ENCODE measurements at places on chromosomes 2 and 18.
A peak's percentile ranks its signal among the peaks of the same experiment; 100 is the strongest.

- DNase-seq: no peak
Measured at GRCh38 chr2:6370753-6371551, 494.8 kb downstream of the CMPK2 start.

- no peak for DNase-seq
Measured at GRCh38 chr2:127818794-127819425, 7.9 kb upstream of the WDR33 start.

DNA sequence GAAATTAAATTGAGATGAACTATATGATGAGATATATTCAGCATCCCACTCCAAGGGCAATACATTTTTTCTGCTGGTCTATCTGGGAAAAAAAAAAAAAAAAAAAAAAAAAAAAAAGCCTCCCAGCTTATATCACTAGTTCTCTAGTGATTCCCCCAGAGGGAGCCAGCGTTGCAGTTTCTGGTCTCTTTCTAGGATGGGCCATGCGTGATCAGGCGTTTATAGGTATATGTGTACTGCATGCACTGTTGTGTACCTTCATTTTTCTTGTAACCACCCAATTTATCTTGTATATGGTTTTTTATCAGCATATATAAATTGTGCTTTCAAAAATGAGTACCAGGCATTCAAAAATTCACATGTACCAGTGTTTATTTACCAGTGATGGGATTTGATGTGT lies 35.1 kb downstream of the DCDC2C start:
- no peak for DNase-seq

GRCh38 chr2:105518897-105519296 lies 120.0 kb upstream of the FHL2 start:
- no peak for DNase-seq

- no peak for DNase-seq
Measured at GRCh38 chr2:3174626-3175567, 202.7 kb downstream of the EIPR1 start.

GRCh38 chr2:171404261-171404660 lies 29.5 kb downstream of the METTL8 start:
- no peak for DNase-seq

GRCh38 chr2:160932960-160933359 lies 227.3 kb upstream of the TANK start:
- DNase-seq: no peak

- no peak for DNase-seq
Measured at GRCh38 chr2:62145478-62146100, 50.3 kb upstream of the B3GNT2 start.

- no peak for DNase-seq
Measured at GRCh38 chr18:37783771-37784170, 218.2 kb upstream of the CELF4 start.

GRCh38 chr2:183935005-183935404 lies 663.3 kb upstream of the ZNF804A start:
- DNase-seq: no peak

- DNase-seq: peak; percentile 47
Measured at GRCh38 chr2:231482806-231483391, 18.6 kb upstream of the NCL start.

DNA sequence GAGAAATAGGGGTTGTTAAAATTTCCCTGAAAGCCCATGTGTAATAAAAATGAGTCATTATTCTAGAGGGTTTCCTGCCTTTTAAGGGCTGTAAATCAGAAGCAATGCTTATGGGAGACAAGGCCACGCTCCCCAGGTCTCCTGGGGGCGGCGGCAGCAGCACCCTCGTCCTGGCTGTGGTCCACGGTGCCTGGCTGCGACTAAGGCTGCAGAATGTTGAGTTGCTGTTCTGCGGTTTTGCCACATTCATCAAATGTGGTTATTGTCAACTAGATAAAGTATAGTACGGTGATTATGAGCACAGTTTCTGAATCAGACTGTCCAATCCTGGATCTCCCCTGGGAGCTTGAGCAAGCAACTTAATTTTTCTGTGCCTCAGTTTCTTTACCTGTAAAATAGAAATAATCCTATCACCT lies 11.9 kb upstream of the AGFG1 start:
- peak; percentile 33 for DNase-seq

- DNase-seq: no peak
Measured at GRCh38 chr2:27720004-27720551, 51.4 kb upstream of the MRPL33 start.

- no peak for DNase-seq
Measured at GRCh38 chr2:68907232-68907919, 36.2 kb upstream of the BMP10 start.

GRCh38 chr18:54530285-54530684 lies 60.8 kb upstream of the DYNAP start:
- DNase-seq: no peak

GRCh38 chr2:27049422-27050280 lies 1.8 kb upstream of the AGBL5 start:
- peak; percentile 47 for DNase-seq

- DNase-seq: no peak
Measured at GRCh38 chr2:74198023-74198460, 373 bp upstream of the MTHFD2 start.

- DNase-seq: no peak
Measured at GRCh38 chr2:14944562-14945346, 312.2 kb downstream of the LRATD1 start.

DNA sequence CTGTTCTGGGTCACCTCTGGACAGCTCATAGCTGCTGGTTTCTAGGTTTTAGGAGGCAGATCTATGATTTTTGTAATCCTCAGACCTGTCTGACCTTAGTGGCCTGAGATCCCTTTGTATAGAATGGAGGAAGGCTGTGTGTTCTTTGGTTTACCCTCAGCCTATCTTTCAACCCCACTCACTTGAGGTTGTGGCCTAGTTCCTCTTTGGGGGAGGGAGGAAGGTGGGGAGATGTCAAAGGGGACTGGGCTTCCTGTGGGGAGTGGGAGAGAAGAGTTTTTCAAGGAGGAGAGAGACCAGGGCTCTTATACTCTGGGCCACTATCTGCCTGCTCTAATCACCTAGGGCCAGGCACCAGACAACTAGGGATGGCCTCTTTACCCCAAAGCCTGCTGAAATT lies 28.5 kb downstream of the SEMA4F start:
- DNase-seq: no peak

DNA sequence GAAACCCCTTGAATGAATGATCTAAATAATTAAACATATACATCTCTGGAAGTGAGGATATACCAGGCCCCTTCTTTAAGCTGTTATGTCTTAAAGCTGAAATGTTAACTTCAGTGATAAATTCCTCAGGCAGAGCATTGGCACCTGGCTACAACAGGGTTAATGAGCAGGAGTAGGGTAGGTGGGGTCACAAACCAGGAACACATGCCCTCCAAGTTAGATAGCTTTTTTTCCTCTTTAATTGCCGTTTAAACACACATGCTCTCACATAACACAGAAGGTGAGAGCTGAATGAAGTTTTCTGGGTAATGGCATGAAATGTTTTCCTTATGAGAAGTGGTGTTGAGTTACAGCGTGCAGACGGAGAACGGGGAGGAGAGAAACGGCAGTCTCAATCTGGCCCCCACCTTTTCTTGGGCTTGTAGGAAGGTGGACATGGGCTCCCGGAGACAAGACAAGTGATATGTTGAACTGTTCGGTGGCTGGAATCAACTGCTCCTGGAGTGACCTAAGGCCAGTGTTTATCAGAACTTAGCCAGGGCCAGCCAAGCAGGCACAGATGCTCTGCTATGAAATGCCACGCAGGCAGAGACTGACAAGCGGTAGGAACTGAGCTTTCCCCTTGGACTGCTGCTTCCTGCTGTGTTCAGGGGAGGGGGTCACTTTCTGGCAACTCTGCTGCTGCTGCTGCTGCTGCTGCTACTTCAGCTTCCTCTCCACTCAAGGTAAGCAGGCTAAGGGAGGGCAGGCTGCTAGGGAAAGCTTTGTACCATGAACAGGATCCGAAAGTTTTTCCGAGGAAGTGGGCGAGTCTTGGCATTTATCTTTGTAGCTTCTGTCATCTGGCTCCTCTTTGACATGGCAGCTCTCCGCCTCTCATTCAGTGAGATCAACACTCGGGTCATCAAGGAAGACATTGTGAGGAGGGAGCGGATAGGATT lies at the start of gene GALNT5:
Gene GALNT5 (plus strand): TSS at position 394 of the 941 bp plus-strand sequence. CDS start 378 bp downstream, at position 772.
- no peak for DNase-seq

DNA sequence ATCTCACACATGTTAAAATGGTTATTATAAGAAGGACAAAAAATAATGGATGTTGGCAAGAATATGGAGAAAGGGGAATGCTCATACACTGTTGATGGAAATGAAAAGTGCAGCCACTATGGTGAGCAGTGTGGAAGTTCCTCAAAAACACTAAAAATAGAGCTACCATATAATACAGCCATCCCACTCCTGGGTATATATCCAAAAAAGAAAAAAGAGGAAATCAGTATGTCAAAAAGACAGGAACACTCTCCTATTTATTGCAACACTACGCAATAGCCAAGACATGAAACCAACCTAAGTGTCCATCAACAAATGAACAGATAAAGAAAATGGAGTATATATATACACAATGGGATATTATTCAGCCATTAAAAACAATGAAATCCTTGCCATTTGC lies 642.6 kb downstream of the RNF144A start:
- DNase-seq: no peak

GRCh38 chr2:54613794-54614257 lies 109.6 kb upstream of the EML6 start:
- DNase-seq: no peak

GRCh38 chr2:203808046-203808750 lies 59.4 kb upstream of the CTLA4 start:
- DNase-seq: no peak

DNA sequence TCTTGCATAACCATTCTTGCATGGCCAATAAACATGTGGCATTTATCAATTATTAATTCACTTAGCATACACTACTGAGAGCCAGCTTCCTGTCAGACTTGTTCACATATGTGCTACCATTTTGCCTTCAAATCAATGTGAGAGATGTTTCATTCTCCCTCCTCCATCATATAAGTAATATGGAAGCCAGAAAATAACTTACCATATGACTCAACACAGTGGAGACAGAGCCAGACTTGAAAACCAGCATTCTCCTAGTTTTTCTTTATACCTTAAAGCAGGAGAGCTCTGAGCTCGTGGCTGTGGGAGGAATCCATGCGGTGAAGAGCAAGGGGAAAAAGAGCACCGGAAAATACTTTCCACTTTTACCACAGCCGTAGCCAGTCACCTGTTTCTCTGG lies 215.0 kb upstream of the LRATD1 start:
- no peak for DNase-seq

GRCh38 chr2:72026819-72027425 lies 120.7 kb downstream of the CYP26B1 start:
- no peak for DNase-seq

- no peak for DNase-seq
Measured at GRCh38 chr18:44789710-44790109, 109.0 kb downstream of the SETBP1 start.

GRCh38 chr2:197975931-197976519 lies 171.6 kb downstream of the PLCL1 start:
- no peak for DNase-seq

DNA sequence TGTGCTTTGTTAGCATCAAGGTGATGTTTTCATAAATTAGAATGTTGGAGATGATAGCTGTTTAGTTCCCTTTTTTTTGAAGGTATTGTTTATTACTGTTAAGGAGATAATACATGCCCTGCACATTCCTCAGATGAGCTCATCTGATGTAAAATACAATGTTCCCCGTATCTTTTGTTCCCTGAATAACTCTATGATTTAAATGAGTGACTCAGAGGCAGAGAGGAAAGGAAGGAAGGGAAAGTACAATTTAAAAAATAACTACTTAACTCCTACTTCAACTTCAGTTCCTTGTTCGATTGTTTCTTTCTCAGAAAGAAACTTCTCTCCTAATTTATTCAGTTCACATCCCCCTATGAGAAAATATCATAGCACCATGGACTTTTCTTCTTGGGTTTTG lies 208.7 kb downstream of the KCNE4 start:
- no peak for DNase-seq

DNA sequence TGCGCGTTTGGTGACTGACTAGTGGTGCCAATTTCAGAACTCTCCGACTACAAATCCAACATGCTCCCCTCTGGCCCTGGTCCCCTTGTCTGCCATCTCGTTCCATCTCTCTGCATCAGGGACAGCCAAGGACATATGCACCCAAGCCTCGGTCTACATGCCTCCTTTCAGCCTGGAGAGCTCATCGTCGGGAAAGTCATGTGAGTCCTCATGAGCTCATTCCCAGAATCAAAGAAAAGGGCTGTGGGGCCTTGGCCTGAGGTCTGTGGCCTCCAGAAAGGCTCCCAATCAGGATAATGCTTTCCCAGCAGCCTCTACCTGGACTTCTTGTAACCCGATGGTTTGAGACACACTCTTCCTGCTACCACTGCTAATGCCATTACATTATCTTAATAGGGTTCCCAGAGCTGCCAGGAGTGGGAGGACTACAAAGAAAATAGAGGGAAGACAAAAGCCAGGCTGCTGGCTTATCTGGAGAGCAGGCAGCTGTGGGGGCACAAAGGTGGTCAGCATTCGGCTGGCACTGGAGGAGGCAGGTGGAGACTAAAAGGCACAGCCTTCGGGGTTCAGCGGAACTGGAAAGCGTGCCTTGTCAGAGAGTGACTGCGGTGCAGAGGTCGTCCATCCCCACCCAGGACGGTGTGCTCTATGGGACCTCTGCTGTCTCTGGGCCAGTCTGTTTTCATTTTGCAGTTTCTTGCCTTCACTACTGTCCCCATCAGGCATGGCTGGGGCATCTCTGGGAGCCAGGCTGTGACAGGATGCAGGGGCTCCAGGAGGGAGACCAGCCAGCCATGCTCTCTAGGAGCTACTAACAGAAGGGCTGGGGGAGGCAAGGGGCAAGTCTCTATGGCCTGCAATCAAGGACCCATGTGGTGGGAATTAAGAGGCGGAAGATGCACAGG lies 104.4 kb upstream of the SMAD2 start:
- no peak for DNase-seq

GRCh38 chr2:21404827-21405625 lies 281.3 kb downstream of the TDRD15 start:
- no peak for DNase-seq

- no peak for DNase-seq
Measured at GRCh38 chr2:147873859-147874483, 29.1 kb downstream of the ACVR2A start.

GRCh38 chr2:59720296-59720866 lies 833.1 kb downstream of the BCL11A start:
- no peak for DNase-seq

DNA sequence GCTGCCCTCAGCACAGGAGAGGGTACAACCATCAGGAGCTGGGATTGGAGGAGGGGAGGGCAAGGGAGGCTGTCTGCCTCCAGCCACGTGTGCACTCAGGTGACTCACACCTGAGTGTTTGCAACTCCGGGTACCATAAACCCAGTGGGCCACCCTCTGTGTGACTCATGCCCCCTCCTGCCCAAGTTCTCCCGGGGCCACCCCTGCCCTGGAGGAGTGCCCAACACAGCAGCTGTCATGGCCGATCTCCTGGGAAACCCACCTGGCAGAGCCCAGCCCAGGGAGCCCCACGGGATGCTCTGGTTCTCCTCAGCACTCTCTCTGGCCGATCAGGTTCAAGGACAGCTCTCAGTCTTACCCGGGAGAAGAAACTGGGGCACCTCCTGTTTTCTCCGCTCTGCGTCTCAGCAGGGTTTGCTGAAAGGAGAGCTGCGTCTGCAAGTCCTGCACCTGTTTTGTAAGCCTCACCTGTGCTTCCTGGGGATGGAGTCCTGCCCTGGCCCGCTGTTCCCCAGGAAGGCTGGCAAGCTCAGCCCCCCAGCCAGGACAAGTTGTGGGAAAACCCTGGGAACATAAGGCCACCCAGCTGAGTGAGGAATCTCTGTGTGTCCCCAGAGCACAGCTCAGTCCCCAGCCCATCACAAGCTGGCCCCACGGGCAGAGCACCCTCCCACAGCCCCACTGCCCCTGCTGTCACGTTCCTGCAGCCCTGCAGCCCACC lies 44.0 kb upstream of the UBE2F start:
- no peak for DNase-seq
